Right ventricle myocardium superior (tissue), 1 donor: ENCODE measurements at places on chromosomes 3 and 15.

- no peak for DNase-seq
Measured at GRCh38 chr3:110608566-110608965, 463.1 kb upstream of the NECTIN3 start.

GRCh38 chr3:170130532-170130931 lies 51.0 kb downstream of the PHC3 start:
- no peak for DNase-seq

DNA sequence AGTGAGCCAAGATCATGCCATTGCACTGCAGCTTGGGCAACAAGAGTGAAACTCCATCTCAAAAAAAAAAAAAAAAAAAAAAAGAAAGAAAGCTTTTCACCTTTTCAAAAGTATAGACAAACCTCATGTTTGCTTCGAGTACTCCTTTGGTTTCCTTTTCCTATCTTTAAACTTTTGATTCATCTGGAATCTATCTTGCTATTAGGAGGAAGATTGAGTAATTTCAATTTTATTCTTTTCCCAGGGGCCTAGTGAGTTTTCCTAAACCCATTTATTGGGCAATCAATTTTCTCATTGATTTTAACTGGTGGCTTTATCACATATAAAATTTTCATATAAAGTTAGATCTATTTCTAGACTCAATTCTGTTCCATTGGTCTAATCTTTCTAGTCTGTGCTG lies 190.5 kb upstream of the VEPH1 start:
- DNase-seq = no peak

- DNase-seq = peak; percentile 72
Measured at GRCh38 chr3:44554626-44555592, at the start of gene ZKSCAN7. ZKSCAN7 (plus strand) TSS chr3:44555193; CDS start chr3:44557048, 1,855 bp downstream.

DNA sequence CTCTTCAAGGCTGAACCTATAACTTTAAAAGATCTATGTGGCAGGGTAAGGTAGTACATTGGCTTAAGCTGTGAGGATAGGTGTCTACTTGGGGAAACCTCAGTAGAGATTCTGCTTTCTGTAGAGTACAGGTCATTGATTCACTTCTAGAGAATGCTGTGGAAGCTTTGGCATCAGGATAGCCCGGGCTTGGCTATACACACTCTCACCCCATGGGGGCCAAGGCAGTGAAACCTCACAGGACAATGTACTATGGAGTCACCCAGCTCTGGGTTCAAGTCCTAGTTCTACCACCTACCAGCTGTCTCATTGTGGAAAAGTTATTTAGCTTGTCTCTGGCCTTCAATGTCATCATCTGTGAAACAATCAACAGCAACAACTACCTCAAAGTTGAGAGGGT lies 9.0 kb downstream of the MTFMT start:
- no peak for DNase-seq

- no peak for DNase-seq
Measured at GRCh38 chr3:11582191-11582968, 61.3 kb downstream of the VGLL4 start.

DNA sequence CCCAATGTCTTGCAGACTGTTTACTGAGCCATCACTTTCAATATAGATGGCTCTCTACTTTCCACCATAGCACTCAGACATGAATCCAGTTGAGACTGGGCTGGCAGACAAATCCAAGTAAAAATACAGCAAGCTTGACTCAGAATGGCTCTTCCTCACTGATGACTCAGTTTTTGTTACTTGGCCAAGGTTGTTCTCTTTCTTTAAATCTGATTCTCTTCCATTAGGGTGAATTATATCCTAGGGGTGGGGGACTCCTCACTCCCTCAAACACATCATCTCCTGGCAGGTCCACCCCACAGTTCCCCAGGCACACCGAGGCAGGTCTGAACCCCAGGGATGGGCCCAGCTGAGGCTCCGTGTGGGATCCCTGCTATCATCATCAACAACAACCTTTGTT lies 157.9 kb downstream of the MEX3B start:
- no peak for DNase-seq

DNA sequence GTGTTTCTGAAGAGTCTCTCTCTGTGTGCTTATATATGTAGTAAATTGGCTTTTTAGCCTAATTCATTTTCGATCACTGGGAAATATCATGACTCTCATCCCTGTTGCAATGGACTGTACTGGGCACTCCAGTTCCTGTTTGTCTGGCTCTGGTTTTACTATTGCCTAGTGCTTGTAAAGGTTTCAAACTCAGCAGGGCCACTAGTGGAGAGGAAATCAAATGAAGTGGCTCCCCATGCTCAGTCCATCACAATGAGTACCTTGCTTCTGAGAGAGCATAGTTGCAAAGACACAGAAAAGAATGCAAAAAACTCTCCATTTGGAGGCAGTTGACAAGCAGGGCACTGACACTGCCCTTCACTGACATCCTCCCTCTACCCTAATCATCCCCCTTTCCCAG lies 167.8 kb downstream of the TAFA4 start:
- DNase-seq = no peak

DNA sequence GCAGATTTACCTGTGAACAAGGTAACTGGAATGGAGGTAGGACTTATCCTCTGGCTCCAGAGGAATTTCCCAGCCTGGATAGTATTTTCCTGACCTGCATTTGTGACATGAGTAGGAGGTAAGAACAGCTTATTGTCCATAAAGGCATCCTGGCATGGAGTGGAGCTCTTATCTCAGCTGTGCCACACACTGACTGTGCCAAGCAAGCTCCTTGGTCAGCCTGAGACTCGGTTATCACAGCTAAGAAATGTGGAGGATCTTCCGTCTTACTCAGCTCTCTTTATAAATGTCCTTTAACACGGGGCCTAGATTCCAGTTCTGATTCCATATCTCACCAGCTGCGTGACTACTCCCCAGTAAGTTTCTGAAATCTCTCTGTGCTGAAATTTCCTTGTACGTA lies 38.9 kb downstream of the SLCO3A1 start:
- DNase-seq = no peak

DNA sequence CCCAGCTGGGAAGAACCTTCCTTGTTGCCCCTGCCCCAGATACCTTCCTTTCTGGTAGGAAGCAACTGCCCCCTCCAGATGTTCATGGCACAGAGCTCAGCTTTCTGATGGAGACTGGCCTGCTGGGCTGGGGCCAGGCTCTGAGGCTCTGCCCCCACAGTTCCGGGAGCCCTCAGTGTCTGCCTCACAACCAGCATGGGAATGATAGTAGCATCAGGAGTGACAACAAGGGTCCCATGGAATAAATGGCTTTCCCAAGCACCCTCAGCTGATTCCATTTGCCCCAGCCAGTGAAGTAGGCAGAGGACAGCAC lies 65.6 kb upstream of the IQSEC1 start:
- peak; percentile 4 for DNase-seq

- DNase-seq = no peak
Measured at GRCh38 chr15:36951731-36952247, 148.6 kb downstream of the MEIS2 start.

GRCh38 chr3:40680685-40681657 lies 156.2 kb downstream of the ZNF621 start:
- no peak for DNase-seq

DNA sequence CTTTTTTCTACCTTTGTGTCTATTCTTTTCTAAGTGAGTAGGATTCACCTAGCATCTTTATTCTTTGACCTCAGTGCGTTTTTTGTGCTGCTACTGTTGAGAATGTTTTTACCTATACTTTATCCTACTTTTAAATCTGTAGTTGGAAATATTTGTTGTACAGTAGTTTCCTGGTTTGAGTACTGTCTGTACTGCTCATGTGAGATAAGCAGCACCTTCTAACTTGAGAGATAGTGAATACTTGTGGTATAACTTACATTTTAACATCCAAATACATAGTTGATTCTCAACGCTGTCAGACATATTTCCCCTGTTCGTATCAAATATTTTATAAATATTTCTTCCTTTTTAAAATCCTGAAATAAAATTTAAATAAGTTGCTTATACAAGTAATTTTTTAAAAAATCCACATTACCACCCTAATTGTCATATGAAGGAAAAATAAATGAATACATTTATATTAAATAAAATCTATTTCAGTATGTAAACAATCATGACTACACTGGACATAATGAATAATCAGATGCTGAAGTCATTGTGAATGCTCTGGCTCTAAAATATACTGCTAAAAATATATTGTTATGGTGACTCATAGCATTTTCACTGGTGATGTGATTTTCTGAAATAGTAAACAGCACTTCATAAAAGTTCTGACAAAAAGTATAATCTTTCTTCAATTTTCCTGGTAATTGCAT lies 17.4 kb downstream of the ATP11B start:
- DNase-seq = no peak

- no peak for DNase-seq
Measured at GRCh38 chr3:150300388-150300787, 107.7 kb upstream of the TSC22D2 start.

GRCh38 chr15:76065245-76065644 lies 5.5 kb downstream of the TMEM266 start:
- no peak for DNase-seq

- DNase-seq = no peak
Measured at GRCh38 chr15:80028937-80029336, 30.5 kb upstream of the ZFAND6 start.
